ENCODE measurements at places on chromosomes 6 and 20.

DNA sequence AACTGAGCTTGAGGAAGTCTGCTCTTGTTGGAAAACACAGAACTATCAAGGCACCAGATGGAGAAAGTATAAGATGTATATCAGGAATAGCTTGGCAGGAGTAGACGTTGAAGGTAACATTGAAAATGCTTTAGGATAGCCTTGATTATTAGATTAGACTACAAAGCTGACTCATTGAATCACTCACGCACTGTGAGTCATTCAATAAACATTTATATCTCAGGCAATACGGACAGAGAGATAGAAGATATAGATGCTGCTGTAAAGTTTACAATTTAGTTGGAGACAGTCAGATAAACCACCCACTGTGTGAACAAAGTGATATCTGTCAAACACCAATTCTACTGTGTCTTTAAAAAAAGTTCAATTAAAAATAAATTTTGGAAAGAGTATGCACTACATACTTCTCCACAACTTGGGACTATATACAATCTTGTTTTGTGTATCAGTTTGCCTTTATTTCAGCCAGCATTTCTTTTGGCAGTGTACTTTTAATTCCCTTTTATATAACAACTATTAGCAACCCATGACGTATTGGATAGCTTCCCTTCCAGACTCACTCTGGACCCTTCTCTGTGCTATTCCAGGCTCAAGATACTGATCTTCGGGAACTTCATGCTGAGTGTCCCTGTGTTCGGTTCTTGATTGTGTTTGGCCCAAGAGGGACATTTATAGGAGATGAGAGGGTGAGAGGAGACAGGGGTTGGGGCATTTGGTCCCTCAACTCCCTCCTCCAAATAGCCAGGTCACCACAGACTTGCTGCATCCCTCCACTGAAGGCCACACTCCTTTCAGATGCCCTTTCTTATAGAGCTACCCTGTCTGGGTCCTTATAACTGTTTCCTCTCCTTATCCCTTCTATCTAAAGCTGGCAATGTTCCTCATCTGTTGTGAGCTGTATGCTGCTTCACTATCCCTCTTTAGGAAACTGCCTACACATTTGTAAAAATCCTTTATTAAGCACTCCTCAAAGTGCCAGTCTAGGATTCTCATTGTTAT is 176.6 kb upstream of the PTPRK start:
- DNase-seq: no peak

GRCh38 chr6:143400258-143401067 is 50.0 kb downstream of the ADAT2 start:
- peak; percentile 72 for DNase-seq

- peak; percentile 79 for DNase-seq
These were observed 1.8 kb downstream of the RALGAPA2 start for GRCh38 chr20:20710443-20711315.

DNA sequence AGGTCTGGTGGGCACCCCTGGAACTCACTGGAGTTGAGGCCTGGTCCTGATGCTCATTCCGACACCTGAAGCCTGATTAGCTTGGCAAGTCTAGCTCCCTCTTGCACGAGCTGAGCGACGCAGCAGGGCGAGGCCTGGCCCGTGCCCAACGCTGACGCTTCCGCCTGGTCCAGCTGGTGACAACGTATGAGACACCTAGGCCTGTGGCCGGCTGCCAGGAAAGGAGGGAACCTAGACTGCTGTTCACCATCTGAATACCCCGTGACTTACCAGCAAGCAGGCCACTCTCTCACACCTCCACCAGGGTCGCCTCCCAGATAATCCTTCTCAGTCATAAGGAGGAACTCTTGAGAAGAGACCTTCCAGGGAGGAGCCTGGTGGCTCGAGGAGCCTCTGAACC is 24.5 kb downstream of the YTHDF1 start:
- DNase-seq: no peak

GRCh38 chr6:121849477-121849876 is 414.0 kb downstream of the GJA1 start:
- peak; percentile 38 for DNase-seq

GRCh38 chr20:2122936-2123335 is 21.3 kb downstream of the STK35 start:
- no peak for DNase-seq

DNA sequence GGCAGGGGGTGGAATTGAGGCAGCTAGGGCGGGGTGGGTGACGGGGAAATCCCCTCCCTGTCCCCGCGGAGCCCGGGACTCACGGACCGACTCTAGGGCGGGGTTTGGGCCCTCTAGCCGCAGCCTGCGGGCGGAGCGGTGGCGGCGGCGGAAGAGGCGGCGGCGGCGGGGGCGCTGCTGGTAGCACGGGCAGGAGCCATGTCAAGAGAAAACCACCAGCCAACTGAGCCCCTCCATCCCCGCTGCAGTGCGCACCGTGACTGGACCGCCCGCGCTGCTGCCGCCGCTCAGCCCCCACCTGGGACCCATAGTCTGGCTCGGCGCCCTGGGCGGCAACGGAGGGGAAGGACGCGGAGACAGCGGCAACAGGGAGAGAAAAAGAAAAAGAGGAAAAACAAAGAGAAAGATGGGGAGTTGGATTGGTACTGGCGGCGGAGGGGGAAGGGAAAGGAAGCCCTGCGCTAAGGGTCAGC is 1.2 kb upstream of the C6orf62 start:
- DNase-seq: peak; percentile 51

- no peak for DNase-seq
These were observed 123.5 kb downstream of the MAP3K7 start for GRCh38 chr6:90463359-90463758.

DNA sequence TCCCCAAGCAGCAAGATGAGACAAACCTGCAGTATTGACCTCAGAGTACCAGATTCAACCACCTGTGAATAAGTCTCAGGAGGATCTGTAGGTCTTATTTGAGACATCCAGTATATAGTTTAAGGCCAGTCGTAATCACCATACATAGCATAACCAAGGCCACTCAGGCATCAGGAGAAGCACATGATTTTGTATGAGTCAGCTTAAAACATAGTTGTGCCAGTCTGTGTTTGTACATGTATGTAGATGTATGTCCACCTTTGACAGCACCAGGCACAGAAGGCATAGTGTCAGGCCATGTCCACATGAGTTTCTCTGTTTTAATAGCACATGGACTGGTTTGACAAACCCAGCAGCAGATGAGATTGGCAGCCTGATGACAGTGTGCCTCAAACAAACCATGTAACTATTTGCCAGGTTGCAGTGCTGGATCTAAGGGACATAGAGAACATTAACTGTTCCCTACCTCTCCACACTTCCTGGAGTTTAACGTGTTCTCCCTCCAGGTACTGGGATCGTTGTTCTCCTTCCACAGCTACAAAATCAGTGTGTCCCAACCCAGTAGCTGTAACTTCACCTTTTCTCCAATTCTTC is 8.6 kb upstream of the ASIP start:
- no peak for DNase-seq

DNA sequence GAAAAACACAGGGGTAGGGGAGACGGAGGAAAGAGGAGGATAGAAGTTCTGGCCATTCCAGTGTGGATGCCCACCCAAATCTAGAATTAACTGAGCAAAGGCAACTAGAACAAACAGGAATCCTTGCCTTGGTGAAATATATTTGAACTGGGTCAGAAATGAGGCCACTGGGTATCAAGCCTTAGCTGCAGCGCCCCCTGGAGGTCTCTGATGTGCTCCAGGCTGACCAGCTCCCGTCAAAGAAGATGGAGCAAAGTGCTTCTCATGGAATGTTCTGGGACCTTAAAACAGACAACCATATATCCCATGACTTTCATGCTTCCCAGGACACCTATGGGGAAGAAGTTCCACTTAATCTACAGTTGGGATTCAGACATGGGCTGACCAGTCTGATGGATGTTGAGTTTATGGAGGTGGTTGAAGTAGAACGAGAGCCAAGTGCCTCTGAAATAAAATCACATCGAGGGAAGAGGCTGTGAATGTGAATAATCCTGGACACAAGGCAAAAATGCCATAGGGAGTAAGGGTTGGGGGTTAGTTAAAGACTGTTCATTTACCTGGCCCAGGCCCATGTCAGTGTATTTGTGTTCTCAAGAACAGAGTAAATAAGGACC is 50.4 kb downstream of the HLA-DPB1 start:
- peak; percentile 74 for DNase-seq

DNA sequence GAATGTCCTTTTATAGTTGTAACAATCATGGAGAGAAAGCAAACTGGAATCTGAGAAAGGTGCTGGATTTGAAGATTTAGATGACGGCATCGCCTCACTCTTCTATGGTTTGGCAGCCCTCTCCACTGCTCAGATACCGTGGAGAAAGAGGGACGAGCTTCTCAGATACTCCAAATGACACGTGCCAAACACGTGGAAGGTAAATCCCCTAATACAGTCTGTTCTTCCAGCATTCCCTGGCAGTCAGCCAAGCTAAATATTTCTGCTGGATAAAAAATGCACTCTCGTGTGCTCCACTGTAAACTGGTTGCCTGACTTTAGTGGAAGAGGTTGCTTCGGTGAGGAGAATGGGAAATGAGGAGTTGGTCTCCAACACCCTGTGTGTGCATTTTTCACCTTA is 16.7 kb upstream of the PRDM1 start:
- no peak for DNase-seq

DNA sequence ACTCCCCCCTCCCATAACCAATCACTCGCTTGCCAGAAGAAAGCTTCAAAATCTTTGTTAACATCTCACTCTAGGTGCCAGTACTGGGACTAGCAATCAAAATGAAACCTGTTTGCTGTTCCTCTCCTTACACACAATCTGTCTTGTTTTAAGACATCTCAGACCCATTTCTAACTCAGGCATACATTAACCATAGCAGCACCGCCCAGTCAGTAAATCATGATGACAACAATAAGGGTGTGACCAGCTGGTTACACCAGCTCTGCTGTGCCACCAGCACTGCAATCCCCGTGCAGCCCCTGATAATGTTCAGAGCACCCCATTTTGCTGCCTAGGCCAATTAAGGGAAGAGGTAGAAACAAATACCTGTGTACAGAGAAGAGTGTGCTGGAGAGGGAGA is 185.2 kb upstream of the TAB2 start:
- no peak for DNase-seq

GRCh38 chr20:64226686-64227580 is 28.6 kb upstream of the PCMTD2 start:
- DNase-seq: no peak

DNA sequence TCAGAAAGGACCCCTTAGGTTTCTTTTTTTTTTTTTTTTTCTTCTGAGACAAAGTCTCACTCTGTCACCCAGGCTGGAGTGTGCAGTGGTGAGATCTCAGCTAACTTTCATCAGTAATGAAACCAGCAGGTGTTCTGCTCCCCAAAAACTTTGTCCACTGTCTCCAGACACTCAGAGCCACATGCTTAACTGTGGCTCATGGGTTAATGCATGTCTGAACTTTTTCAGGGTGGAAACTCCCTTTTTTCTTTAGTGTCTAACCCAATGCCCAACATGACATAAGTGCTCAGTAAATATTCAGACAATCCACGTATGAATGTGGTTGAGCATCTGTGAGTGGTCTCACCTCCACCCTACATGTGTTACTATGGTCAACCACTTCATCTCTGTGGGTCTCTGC is 45.4 kb downstream of the MYB start:
- DNase-seq: no peak

DNA sequence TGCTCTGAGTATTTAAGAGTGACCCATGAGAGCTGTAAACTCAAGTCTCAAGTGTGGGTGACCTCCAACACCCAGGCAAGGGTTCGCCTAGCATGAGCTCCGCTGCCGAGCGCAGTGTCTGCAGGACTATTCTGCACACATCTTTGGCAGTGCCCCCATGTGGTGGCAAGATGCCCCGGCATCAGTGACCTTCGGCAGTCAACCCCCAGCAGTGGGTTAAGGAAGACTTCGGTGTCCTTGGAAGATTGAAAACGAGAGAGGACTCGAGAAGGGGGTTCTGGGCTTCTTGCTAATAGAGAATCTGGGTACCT is 43.1 kb downstream of the RBM38 start:
- DNase-seq: no peak

DNA sequence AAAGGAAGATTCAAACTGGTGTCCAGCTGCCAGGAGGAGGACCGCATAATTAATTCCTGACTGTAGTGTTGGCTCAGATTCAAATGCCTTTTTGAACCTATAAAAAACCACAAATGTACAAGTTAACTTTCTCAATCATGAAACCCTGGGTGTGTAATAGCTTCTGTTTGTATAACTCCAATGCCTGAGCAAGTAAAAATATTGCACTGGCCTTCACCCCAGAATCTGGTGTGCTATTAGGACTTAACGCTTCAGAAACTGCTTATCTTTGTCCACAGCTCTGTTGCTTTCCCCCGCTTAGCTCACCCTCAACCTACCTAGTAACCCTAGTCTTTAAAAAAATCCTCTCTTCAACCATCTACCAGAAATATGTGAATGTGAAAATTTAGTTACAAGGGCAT is 119.1 kb upstream of the MAP7 start:
- DNase-seq: peak; percentile 18

DNA sequence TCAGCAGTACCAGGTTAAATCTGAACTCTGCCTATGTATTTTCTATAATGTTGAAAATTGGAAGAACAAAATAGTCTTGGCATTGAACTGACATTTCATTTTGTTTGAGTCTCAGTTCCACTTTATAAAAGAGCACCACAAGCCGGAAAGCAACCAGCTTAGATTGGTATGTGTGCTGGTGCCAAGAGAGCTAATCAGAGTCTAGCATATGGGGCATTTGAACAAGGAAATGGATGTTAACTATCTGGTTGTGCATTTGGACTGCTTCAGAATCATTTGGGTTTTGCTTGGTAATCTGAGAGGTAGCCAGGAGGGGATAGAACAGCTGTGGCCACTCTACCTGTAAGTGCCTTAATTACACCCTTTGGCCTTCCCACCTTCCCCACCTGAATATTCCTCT is 184.8 kb downstream of the GRIK2 start:
- no peak for DNase-seq

Measured in AML-193 (cell line).